ENCODE measurements at places on chromosomes 7 and 10. TPM values are rescaled to one million over a fixed set of nuclear protein-coding genes. Genes with fewer than 3 reads are reported as not detected.

DTX2 gene
- total RNA-seq = 7.9 TPM

MYO3A gene
- 3.0 TPM for total RNA-seq

GRCh38 chr7:149791411-149792219, 18.2 kb upstream of the ZNF467 start:
- DNase-seq = no peak

GRCh38 chr10:78543749-78544362, 510.2 kb downstream of the RPS24 start:
- no peak for DNase-seq

DNA sequence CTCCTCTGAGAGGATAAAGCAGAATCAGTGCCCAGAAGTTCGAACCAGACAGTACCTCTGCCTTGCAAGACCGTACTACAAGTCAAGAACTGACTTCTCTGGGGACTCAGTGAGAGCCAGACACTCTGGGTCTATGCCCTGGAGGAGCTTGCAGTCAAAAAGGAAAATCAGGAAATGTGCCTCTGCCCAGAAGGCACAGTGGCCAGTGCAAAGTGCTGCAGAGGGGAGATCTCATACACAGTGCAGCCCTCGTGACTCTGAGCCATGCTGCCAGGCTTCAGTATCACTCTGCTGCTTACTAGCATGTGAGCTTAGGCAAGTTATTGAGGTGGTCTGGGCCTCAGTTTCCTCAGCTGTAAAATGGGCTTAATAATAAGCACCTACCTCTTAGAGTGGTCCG, 144.0 kb upstream of the NPY start:
- no peak for DNase-seq

RASA4B gene
- total RNA-seq = 7.2 TPM

RTKN2 gene
- total RNA-seq = 5.0 TPM

RNF32 gene
- 1.2 TPM for total RNA-seq

BICC1 gene
- 1.9 TPM for total RNA-seq

CALCR gene
- total RNA-seq = 0.05 TPM

GRCh38 chr7:107962817-107963216, 40.1 kb downstream of the LAMB1 start:
- no peak for DNase-seq

GRCh38 chr10:36163827-36164226, 521.7 kb upstream of the FZD8 start:
- DNase-seq = no peak

DNA sequence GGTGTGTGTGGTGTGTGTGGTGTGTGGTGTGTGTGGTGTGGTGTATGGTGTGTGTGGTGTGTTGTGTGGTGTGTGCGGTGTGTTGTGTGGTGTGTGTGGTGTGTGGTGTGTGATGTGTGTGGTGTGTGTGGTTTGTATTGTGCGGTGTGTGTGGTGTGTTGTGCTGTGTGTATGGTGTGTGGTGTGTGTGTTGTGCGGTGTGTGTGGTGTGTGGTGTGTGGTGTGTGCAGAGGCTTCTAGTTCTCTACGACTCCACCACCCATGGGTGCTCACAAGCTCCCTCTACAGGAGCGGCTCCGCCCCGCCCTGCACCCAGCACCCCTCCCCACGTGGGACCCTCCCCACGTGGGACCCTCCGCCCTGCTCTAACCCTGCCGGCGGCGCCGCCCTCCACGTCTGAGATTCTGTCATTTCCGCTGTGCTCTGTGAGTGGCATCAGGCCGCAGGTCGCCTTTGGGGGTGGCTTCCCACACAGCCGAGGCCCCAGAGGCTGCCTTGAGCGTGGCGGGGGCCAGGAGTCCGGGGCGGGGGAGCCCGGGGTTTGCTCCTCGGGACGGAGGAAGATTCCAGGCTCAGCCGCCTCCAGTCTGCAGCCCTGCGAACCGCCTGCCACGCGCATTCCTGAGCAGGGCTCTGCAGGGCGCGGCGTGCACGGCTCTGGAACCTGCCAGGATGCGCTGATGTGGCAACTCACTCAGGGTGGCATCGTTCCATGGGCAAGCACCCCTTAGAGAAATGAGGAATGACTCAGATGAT, 37.0 kb upstream of the DNAJB6 start:
- no peak for DNase-seq

GBX1 gene
- not detected for total RNA-seq

DNA sequence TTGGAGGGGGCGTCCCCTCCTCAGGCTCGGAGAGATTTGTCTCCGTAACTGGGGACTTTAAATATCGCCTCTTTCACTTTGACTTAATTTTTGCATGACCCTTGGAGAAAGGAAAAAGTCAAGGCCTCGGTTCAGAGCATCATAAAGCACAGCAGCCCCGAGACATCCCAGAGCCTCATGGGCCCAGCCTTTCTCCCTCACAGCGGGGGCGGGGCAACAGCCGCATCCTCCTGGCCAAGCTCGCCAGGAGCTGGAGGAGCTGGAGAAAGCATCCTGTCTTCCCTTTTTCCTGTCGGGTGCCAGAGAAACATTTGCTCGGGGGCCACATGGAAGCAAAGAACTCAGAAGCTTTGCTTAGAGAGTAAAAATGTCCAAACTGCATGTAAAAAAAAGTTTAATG, 43.6 kb upstream of the DPYSL4 start:
- DNase-seq = no peak

SRRT gene
- 74.2 TPM for total RNA-seq

DNA sequence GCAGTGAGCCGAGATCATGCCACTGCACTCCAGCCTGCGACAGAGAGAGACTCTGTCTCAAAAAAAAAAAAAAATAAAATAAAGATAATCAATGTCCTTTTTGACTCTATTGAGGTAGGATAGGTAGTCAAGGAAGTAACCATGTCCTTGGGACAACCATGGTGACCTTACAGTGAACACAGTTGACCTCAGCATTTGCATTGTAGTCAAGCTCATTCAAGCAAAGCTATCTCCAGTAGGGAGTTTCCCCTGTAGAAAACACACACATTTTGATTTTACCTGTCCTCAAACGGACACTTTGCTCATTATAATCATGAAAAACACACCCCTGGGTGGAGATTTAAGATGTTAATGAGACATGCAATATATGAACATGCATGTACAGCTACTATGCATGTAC, 171.7 kb downstream of the KIF20B start:
- no peak for DNase-seq

MSMB gene
- 1.1 TPM for total RNA-seq

WEE2 gene
- total RNA-seq = 0.05 TPM

LRRN3 gene
- 23.8 TPM for total RNA-seq

GRCh38 chr7:2774935-2775334, 69.2 kb downstream of the GNA12 start:
- no peak for DNase-seq

GRCh38 chr10:96235326-96236089, 35.9 kb downstream of the BLNK start:
- DNase-seq = no peak

DNA sequence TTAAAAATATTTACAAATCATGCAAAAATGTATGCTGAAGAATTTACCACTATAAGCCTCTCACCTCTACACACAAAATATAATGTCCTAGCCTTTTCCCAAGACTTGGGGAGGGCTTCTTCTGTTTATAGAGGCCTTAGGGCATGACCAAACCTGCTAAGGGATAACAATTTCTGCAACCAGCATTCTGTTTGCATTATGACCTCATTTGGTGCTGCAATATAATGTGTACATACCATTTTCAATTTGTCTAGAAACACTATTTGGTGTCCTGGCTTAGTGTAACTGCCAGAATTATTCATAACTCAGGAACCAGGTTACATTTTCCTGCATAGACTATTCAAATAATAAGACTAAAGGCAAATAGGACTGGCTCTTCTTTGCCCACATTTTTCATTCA, 446.6 kb upstream of the SORCS1 start:
- DNase-seq = no peak

Data from thymus (tissue), 14 donors.